ENCODE measurements at places on chromosomes 5 and 9.

DNA sequence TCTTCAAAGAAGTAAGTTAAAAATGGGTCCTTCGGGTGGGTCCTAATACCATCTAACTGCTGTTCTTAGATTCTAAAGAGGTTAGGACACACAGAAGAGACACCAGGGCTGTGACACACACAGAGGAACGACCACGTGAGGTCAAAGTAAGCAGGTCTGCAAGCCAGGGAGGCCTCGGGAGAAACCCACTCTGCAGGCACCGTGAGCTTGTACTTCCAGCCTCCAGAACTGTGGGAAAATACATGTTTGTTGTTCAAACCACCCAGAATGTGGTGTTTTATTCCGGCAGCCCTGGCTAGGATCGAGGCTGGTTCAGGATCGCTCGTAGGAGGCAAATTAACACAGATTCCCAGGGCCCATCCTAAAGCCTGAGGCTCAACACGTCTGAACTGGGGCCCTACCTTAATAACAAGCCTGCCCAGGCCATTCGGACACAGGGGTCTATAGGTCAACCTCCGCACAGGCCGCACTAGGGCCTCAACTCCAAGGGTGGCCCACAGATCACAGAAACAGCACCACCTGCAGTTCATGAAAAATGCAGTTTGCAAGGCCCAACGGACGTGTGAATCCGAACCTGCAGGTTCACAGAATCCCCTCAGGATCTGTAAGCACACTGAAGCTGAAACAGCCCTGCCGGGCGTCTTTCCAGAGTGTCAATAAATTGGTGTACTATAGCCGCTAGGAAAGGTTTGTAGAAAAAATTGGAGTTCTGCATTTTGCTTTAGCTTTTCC, 7.1 kb downstream of the MED10 start:
- DNase-seq, result no peak

DNA sequence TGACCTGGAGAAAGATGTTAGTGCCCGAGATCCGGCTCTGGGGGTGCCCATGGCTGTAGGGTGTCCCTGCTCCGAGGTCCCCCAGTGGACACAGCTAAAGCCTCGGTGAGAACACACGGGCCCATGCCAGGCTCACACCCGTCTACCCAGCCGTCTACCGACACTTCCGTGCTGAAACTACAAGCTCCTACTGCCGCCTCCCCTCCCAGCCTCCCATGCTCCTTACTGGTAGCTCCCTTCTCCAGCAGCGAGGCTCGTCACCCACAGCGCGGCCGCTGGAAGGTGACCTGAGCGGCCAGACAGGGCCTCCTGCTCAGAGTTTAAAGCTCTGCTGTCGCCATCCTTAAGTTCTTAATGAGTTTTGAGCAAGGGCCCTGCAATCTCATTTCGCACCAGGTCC, 33.2 kb upstream of the CLPTM1L start:
- DNase-seq, result no peak

GRCh38 chr9:71692337-71692736, 76.0 kb downstream of the CEMIP2 start:
- DNase-seq, result no peak

DNA sequence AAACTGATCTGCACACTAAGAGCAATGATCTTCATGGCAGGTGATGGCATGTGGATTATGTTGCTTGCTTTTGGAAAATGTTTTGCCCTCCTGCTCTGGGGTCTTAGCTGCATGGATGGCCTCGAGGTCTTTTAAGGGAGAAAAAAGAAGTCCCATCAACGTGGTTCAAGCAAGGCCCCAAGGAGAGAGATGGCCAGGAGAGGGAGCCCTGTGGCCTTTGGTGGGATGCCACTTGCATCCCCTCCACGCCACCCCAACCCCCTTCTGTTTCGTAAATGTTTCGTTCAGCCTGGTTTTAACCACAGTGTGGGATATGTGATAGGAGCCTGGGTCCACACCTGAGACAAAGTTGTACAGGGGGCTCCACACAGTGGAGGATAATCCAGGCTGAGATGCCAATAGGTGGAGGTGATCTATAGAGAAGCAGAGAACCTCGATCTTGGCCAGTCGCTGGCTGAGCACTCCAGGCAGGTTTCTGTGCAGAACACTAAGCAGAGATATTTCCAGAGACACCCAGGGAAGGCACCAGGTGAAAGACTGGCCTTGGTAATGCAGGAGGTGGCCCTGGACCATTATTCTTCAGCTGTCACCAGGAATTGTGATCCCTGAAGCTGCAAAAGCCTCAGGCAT, 25.8 kb upstream of the FRRS1L start:
- no peak for DNase-seq

DNA sequence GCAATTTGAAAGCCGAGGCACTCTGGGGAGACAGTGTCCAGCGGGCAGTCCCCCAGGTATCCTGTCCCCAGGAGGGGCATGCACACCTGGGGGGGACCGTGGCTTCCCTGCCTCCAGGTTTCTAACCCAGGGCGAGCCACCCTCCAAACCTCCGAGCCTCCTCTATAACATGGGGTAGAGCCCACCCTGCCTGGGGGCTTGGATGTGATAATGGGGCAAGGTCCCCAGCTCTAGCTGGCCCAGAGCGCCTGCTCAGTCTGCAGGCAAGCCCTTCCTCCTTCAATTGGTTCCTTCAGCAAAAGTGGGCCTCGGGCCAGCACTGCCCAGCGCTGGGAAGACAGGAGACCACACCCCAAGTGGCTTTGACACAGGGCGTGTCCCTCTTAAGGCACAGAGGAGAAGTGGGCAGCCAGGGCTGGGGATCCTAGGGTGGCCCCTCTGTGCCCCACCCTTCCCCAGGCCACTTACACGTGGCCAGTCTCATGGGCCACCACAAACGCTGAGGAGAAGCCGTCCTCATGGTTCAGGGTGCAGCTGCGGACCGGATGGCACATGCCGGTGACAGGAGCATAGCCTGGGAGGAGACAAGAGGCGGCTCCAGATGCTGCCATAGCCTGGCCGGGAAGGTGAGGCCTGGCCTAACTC, 94.3 kb downstream of the ZNF354C start:
- no peak for DNase-seq

- DNase-seq, result no peak
Observed at GRCh38 chr9:69122549-69123141, 51.4 kb upstream of the TJP2 start.

DNA sequence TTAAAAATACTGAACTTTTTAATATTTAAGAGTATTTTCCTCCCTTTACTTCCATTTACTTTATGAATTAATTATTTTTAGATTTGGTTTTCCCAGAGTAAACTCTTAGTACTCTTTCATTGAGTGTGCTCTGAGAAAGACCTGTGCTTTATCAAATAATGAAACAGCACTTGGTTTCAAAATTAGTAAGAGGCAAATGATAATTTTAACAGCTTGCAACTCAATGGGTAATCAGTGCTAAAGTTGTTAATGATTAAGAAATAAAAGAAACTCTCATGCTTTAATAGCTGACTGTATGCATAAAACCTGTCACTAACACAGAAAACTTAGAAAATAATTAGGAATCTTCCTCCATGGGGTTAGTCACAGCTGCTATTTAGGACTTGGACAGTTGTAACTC, 244.4 kb downstream of the RFX3 start:
- DNase-seq, result no peak

Measured in activated CD4-positive, alpha-beta T cell treated with anti-CD3 and anti-CD28 coated beads for 1 hour (primary cell).